IPS-NIHi11 (cell line): ENCODE measurements at places on chromosomes 2 and 18.

DNA sequence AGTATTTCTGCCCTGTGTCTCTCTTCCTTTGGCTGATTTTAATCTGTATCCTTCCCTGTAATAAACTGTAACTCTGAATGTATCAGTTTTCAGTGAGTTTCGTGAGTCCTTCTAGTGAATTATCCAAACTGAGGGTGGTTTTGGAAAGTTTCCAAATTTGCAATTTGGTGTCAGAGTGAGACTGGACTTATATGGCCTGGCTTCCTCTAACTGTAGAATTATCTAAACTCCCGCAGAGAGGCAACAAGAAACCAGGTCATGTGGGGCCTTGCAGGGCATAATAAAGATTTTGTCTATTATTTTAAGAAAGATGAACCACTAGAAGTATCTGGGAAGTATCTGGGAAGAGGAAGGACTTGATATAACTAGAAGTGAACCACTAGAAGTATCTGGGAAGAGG lies 95.3 kb upstream of the RNF152 start:
- DNase-seq: no peak

GRCh38 chr2:182043021-182043420 lies 57.4 kb downstream of the PPP1R1C start:
- DNase-seq: no peak

DNA sequence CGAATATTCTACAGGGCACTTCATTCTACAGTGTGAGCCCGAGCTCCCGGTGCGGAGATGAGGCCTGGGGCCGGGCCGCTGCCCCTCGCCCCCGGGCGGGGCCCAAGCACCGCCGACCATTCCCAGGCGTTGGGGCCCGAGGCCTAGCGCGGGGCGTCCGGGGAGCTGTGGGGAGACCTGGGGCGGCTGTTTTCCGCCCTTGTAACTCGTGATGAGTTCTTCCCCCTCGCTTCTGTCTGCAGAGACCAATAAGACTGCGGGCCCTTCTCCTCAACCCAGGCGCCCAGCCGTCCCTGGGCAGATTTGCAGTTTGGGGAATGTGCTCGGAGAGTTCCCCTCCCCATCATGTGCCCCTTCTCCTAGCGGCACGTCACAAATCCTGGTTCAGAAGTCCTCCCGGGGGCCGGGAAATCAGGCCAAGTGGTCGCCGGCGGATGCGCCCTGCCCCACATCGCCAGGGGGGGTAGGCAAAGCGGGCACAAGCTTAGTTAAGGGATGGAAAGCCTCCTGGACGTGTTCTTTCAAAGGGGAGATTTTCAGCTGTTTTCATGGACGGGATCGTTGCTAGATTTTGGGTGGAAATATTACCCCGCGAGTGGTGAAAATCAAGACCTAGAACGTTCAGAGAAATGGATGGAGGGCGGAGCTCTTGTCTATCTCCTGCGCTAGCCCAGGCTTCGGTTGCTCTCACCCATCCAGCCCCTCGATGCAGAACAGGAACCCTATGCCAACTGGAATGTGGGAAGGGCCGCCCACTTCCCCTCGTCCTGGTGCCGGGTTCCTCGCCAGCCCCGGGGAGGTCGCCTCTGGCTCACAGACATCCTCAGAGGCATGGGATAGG lies 18.8 kb upstream of the HAAO start:
- peak; percentile 69 for DNase-seq

DNA sequence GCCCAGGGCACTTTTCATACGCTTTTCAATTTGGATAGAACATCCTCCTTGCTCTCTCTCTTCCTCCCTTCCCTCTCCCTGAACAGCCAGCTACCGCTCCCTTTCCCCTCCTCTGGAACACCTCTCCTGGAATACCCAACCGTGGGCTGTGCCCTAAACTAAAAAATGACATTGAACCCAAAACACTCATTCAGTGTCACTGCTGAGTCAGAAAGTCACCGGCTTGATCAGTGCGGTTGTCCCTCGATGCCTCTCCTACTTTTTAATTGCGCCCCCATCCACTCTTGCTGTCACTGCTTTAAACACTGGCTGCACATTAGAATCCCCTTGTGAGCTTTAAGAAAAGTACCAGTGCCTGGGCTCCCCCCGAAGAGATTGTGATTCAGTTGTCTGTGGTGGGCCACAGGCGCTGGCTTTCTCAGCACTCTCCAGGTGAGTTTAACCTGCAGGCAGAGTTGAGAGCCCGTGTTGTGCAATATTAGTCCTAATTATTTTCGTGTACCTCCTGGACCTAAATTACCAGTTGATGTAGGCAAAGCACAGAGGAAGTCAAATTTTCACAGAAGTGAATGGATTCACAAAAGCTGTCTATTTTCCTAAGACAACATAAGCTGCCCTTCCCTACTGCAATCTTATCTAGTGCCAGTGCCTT lies 302.0 kb downstream of the PRKCE start:
- DNase-seq: no peak

- DNase-seq: no peak
Observed at GRCh38 chr2:239734436-239735005, 290.6 kb downstream of the NDUFA10 start.

DNA sequence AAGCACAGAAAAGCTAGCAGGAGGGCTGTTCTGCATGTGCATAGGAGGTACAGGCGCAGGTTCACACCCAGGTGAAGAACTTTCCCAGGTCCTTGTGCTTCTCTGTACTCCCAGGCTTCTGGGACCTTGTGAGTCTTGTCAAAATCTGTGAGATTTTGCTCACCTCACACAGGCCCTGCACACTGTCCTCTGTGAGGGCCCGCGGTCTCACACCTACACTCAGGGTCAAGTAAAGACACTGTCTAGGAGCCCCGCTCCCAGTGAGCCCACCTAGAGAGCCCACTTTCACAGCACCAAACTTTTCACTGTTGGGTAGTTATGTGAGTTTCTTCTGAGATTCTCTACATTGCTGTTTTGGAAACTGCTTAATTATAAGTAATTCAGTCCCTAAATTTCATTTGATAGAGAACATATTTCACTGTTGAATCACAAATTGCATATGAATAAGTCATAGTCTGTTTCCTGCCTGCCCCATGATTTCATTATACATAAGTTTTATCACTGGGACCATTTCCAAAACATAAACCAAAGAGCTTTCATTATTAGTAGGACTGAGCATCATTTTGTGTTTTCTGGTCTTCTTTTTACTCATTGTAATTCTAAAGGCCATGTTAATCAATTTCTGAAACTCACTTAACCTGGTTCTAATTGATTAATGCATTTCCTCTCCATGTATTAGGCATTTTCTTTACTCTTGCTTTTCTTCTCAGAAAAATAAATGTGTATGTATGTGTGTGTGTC lies 234.2 kb upstream of the SPOPL start:
- DNase-seq: no peak

DNA sequence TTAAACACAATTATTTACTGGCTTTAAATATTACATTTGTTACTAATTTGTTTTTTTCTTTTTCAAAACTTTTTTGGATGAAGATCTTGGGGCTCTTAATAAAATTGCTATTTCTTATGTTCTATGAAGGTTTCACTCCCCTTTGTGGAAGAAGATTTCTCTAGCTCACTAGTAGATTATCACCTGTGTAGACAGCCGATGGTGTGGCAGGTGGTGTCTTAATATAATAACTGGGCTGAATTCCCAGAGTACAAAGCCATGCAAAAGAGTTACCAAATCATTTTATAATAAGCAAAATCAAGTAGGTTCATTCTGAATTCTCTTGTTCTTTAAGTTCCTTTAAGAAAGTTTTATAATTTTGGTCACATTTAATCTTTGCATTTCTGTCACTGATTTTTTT lies 233.7 kb downstream of the CCDC102B start:
- no peak for DNase-seq

DNA sequence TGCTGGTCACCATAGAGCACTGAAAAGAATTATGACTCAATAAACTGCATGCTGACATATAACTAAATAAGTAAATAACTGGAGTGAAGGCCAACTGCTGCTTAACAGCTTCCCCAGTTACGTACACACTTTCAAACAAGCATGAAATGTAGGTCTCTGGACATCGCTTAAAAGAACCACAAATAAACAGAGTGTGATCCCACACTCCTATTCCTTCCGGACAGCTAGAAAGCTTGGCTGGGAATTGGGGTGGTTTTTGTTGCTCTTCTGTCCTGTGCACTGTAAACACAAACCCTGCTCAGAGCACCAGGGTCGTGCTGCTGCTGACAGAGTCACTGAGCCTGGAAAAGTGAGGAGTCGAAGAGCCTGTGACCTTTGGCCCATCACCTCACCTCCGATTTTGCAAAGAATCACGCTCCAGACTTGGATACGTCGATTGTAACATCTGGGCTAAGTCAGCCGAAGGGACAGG lies 162.7 kb upstream of the NT5C1B start:
- no peak for DNase-seq

- DNase-seq: no peak
Observed at GRCh38 chr2:45497355-45497754, 113.7 kb downstream of the SRBD1 start.

- DNase-seq: peak; percentile 62
Observed at GRCh38 chr18:31555971-31556747, 35.5 kb upstream of the TTR start.

DNA sequence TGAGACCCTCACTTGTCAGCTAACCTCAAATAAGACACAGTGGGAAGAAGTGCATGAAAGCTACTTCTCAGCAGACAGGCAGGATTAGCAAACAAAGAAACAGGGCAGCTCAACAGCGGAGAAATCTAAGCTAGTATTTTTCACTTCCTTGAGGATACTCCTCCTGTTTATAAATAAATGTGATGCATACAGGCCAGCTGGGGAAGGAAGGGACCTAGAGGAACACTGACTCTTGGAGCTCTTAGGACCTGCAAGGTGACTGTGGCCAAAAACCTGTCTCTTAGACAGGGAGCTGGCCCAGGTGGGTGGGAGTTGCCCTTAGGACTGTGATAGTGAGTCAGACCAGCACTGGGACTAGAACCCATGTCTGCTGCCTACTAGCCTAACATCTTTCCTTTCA lies 4.8 kb downstream of the REEP1 start:
- no peak for DNase-seq

DNA sequence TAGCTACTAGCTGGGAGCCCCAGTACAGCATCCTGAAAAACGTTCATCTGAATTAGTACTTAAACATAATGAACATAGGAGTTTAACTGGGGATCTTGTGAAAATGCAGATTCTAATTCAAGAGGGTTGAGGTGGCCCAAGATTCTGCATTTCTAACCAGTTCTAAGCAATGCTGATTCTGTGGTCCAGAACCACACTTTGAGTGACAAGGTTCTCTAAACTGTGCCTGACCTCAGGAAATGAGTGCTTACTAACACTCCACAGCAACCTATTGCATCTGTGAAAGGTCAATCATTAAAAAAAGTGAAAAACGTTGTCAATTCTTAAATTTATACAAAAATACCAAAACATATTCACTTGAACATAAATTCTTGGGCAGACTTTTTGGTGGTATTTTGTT lies 157.1 kb upstream of the ZFP36L2 start:
- no peak for DNase-seq

- DNase-seq: no peak
Observed at GRCh38 chr2:10629819-10630532, 59.8 kb downstream of the NOL10 start.

- DNase-seq: no peak
Observed at GRCh38 chr18:75376004-75376403, 51.5 kb downstream of the SMIM21 start.

DNA sequence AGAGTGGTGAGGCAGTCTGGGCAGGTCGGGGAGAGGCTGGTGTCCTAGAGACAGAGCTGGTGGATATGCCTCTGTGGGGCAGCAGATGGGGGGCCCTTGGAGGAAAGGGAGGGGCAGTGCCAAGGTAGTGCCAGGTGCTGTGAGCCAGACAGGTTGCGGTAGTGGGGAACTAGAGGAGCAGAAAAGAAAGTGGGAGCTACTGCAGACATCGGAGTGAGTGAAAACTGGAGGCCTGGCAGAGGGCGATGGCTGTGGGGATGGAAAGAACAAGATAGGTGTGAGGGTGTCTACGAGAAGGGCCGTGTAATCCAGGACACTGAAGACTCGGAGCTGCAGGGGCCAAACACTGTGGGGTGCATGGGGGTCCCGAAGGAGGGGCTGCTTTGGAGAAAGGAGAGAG lies 21.7 kb downstream of the C1QL2 start:
- no peak for DNase-seq

DNA sequence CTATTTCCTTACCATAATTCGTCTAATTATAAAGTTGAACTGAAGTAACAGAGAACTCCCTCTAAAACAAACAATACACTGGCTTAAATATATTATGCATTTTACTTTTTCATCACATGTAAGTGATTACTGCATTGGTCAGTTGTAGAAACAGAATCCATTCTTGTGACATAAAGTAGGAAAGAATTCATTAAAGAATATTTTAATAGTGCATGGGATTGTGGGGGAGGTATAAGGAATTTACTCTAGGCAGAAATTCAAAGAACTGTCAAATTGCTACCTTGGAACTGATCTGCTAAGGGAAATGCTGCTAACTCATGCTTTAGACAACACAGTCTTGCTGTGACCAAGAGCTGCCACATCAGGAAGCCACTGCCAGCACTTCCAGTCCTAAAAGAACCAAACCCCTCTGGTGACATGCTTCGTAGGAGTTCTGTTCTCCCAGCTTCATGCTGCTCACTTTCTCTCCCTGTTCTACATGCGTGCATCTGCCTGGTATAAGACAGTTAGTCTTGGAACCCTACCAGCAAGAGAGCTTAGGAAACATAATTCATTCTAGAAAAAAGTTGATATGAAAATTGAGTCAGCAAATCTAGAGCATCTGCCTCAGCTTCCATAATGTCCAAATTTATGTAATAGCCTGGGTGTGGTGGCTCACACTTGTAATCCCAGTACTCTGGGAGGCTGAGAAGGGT lies 1137.6 kb upstream of the NXPH2 start:
- DNase-seq: no peak

- DNase-seq: no peak
Observed at GRCh38 chr18:63603772-63604171, 16.6 kb downstream of the SERPINB13 start.

DNA sequence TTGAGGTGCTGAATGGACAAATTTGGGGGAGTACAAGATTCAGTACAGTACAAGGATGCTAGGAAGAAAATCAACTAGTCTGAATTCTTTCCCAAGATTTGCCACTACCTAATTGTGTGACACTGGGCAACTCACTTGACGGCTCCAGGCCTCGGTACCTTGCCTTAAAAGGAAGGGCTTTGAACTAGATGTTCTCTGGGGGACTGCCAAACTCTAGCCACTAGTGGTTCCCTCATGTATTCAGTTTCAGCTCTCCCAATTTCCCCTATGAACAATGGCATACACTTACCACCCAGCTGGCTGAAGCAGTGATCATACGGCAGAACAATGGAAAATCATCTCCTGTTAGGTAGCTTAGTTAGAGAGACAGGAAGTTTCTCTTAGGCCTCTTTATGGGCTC lies 73.4 kb downstream of the VWC2L start:
- no peak for DNase-seq
